CD4-positive, alpha-beta T cell treated with Interleukin-17A for 1 hour (primary cell): ENCODE measurements at places on chromosomes 6 and 20.

- no peak for DNase-seq
Observed at GRCh38 chr20:23624324-23624691, 13.4 kb downstream of the CST3 start.

DNA sequence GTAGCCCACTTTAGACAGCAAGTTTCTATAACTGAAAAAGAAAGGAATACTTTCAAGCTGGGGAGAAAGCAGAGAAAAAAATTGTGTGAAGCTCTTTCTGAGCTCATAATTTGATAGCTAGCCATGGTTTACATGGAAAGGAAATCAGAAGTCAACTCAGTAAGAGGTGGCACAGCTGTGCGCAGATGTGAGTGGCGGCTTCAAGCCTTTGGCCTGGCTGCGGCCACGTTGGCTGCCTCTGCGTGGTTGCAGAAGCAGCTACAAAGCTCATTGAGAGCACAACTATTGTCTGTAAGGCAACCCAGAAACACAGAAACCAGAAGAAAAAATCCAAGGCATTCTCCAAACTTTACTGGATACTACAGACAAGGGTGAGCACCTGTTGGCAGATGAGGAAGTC, 136.9 kb downstream of the SASH1 start:
- no peak for DNase-seq

DNA sequence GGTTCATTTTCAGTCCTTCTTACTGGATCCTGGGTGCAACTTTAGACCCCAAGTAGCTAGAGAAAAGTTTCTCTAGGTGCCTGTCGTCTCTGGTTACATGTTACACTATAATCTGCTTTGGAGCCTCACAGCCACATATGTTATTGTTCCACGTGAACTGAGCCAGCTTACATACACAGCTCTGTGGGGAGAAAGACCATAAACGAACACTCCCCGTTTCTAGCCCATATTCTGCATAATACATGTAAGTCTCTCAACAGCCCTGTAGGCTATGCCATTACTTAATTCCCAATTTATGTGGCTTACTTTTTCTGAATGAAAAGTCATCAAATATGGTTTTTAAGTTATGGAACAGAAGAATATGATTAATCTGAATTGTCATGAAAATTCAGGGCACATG, 233.8 kb downstream of the BCKDHB start:
- no peak for DNase-seq

- no peak for DNase-seq
Observed at GRCh38 chr6:144896871-144897270, 611.7 kb downstream of the UTRN start.

DNA sequence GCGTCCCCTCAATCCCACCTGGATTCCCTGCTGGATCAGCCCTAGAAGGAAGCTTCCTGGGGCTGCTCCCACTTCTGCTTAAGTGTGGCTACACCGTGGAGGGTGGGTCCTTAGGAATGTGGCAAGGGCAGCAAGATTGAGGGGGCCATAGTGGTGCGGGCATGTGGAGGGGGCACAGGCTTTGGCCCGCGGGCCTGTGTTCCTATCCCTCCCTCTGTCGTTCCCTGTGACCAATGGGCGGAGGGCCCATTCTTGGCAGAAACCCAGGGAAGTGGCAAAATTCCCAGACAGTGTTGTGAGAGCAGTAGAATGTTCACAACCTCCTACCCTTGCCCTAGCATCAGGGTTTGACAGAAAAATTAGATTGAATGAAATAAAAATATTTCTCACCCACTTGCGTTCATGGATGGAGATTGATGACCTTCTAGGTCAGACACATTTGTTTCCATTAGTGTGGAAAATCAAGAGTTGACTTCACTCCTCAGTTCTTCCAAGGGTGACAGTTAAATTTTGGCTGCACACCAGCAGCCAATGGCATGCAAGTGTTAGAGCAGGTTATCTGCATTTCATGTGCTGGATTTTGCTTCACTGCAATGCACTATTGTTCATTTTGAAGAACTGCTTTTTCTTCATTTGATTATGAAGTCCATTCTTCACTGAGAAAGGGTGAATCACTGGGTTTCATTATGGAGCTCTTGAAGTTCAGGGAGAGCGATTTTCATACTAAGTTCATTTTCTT, 49.3 kb upstream of the AHI1 start:
- DNase-seq = no peak

DNA sequence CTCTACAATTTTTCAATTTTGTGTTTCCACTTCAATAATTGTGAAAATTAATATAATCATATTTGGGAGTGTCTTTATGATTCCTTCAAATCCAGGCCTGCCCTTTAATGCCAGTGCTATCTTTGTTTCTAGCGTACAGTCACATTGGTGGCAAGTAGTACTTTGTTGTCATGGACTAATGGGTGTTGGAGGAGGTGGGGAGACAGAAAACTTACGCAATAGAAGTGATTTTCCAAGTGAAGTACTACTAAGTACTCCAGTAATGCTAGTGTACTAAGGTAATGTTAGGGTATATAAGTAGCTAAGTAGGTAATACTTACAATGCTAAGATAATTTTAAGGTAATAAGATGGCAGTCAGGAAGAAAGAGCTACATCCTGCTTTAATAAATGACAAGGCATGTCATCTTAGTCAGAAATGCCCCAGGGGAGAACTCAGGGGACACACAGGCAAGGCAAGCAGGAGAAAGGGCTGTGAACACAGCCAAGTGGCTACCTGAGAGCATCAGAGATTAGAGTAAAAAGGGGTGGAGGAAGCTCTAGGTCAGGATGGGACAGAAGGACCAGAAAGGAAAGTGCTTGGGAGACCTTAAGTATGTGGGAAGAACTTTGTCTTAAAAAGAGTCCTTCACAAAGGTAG, 217.2 kb upstream of the PRDM1 start:
- DNase-seq = no peak

GRCh38 chr6:167776906-167777627, 49.6 kb upstream of the AFDN start:
- no peak for DNase-seq

GRCh38 chr6:73608761-73609160, 45.0 kb downstream of the SLC17A5 start:
- DNase-seq = no peak

GRCh38 chr6:108510461-108511319, 50.0 kb upstream of the FOXO3 start:
- no peak for DNase-seq

- DNase-seq = no peak
Observed at GRCh38 chr20:48198929-48199451, 413.7 kb upstream of the SULF2 start.
